ENCODE measurements at places on chromosomes 5 and 9.

GRCh38 chr9:2745560-2746380 lies 28.5 kb downstream of the KCNV2 start:
- DNase-seq: no peak

GRCh38 chr9:93702261-93702660 lies 125.9 kb downstream of the PHF2 start:
- DNase-seq: no peak

DNA sequence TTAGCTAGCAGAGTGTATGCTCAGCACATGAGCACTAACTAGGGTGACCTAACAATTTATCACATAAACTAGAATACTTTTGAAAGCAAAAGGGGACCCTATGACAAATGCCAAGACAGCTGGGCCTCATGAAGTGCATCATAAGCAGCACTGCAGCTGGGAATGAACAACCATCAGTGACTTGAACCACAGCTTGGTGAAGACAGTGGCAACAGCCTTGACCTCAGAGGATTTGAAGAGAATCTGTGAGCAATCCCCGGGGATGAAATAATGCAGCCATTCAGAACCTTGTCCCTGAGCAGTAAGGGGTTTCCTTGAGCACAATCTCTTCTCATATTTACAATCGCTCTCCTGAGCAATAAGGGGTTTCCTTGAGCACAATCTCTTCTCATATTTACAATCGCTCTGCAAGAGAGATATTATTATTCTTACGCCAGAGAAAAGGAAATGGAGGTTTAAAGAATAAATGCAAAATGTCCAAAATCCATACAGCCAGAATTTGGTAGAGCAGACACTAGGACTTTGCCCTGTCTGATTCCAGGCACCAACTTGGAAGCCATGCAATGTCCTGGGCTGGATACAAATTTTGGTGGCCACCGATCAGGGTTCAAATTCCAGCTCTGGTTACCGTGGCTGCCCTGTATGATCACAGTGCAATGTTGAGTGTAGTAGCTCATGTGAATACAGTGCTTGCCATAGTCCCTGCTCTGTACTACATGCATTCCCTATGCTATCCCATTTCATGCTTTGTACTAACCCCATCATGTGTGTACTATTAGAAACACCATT lies 846 bp upstream of the NSG2 start:
- no peak for DNase-seq

GRCh38 chr9:99213197-99213596 lies 8.5 kb downstream of the ALG2 start:
- DNase-seq: no peak

- no peak for DNase-seq
These were observed 927.1 kb downstream of the NR2F1-AS1 start for GRCh38 chr5:92653730-92654461.

GRCh38 chr5:124420952-124421351 lies 325.5 kb downstream of the ZNF608 start:
- no peak for DNase-seq

GRCh38 chr9:16680975-16681651 lies 189.4 kb downstream of the BNC2 start:
- no peak for DNase-seq

DNA sequence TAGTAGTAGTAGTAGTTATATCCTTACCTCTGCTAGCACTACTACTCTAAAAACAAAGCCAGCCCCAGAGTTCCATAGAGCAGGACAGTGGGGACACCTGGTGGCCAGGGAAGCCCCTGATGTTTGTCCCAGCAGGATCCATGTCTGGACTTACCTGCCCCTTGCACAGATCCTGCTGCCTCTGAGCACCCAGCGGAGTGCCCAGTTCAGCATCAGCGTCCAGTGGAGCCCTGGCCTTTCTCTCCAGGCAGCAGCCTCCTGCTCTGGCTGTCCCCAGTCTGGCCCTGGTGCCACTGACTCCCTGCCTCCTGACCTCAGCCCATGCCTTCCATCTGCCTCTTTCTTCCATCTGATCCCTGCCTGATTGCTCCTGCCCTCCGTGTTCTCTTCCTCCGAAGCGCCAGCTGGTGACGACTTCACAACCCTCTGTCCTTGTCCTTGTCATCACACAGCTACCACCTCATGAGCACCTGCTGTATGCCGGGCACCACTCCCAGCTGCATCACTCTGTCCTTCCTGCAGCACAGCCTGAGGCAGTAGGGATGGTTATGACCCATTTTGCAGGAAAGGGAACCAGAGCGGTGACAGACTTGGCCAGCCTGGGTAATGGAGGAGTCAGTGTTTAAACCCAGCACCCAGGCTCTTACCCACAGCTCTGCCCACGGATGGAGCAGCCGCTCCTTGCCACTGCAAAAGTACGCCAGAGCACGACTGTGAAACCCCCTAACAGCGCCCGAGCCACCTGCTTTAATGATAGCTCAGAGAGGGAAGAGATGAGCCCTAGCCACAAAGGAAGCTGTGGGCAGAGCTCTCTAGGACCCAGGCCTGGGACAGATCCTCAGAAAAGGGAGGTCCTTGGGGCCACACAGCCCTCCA lies 11.5 kb downstream of the SARDH start:
- no peak for DNase-seq

GRCh38 chr9:87255431-87256155 lies 242.1 kb upstream of the DAPK1 start:
- DNase-seq: no peak

DNA sequence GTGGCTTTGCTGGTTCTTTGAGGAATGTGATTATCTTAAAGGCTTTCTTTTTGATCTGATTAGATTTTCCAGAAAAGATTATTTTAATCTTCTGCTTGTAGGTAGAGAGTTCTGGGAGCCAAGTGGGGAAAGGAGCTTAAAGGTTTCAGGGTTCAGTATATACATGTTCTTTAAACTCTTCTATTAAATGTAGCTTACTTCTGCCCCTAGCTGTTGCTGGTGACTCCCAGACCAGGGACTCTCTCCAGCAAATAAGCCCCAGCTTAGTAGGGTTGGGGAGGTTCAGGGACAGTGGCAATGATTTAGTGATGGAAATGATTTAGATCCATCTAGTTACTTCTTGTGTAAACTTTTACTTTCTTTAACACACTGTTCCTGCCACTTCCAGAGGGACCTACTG lies 72.2 kb downstream of the SLC12A2 start:
- no peak for DNase-seq

DNA sequence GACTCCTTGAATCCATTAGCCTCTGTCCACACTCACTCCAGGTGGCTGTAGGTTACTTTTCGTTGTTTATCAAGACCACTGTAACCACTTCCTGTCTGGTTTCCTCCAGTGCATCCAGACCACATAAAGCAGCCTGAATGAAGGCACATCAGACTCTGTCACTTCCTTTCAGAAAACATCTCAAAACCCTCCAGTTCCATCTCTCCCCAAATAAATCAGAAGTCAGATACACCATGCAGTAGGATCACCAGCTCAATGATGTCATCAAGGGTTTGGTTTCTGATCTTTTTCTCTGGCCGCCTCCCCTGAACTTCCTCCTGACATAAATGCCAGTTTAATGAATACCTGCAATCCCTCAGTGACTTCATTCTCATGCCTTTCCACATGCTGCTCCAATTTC lies 161.2 kb downstream of the ZNF462 start:
- DNase-seq: no peak

Data from GM12891 (cell line).